PC-3 (cell line): ENCODE measurements at places on chromosomes 3 and 15. TPM values are rescaled to one million over a fixed set of nuclear protein-coding genes. Genes with fewer than 3 reads are reported as not detected.
A peak's percentile ranks its signal among the peaks of the same experiment; 100 is the strongest.

- peak; percentile 69 for DNase-seq
- no peak overlapping the region for H3K4me3 ChIP-seq
- H3K27me3 ChIP-seq: no peaks in the 10 kb centered on the region
- peaks cover 18% of the 10 kb centered on the region for H3K4me1 ChIP-seq
- no peaks in the 10 kb centered on the region for H3K36me3 ChIP-seq
These were observed 48.5 kb downstream of the ITGA11 start for GRCh38 chr15:68383161-68384074.

Gene ADAMTSL3
- total RNA-seq: 7.9 and 10.9 TPM in 2 replicates

DNA sequence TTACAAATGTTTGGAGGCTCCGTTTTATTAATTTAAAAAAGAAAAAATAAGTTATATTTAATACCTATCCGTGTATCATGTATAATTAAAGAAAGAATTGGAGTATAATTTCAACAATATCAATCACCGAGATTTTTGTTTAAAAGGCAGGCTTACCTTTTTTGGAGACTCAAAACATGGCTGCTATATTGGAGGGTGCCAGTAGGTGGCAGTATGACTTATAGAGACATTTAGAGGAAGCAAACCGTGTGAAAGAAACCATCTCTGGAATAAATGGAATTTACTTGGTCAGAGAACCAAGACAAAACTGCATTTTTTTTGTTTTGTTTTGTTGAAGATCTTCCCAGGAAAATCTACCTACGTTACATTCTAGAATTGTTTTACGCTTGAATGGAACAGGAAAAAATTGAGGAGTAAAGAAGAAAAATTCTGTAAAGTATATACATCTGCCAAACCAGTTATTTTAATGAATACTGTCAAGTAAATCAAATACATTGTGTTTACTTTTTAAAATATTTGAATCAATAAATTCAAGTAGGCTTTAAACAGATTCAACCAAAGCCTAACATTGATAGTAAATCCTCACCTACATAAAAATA lies 802.6 kb upstream of the ALCAM start:
- H3K27me3 ChIP-seq: no peaks in the 10 kb centered on the region
- no peak overlapping the region for H3K4me3 ChIP-seq
- peak; percentile 92 for DNase-seq
- H3K36me3 ChIP-seq: no peaks in the 10 kb centered on the region

Gene RHCG
- not detected in 2 replicates for total RNA-seq

- H3K4me3 ChIP-seq: no peak overlapping the region
- no peak overlapping the region for H3K27ac ChIP-seq
- H3K4me1 ChIP-seq: no peaks in the 10 kb centered on the region
- H3K36me3 ChIP-seq: 0 out of 2 replicates have a peak, but pooled peaks cover 4% of the 10 kb centered on the region
- no peaks in the 10 kb centered on the region for H3K27me3 ChIP-seq
These were observed 34.0 kb downstream of the ARIH2 start for GRCh38 chr3:48952510-48953118.

Gene GABRA5
- not detected in 2 replicates for total RNA-seq

GRCh38 chr3:4711680-4711992 lies 218.5 kb downstream of the ITPR1 start:
- H3K4me1 ChIP-seq: peaks cover 24% of the 10 kb centered on the region
- no peaks in the 10 kb centered on the region for H3K27me3 ChIP-seq
- H3K27ac ChIP-seq: peak overlapping the region; percentile 18
- DNase-seq: no peak
- H3K4me3 ChIP-seq: no peak overlapping the region
- H3K36me3 ChIP-seq: no peaks in the 10 kb centered on the region

GRCh38 chr3:52086976-52087663 lies 30.7 kb upstream of the DUSP7 start:
- no peak overlapping the region for H3K27ac ChIP-seq
- no peaks in the 10 kb centered on the region; the same call in 1 of the 2 replicates for H3K36me3 ChIP-seq
- H3K4me3 ChIP-seq: no peak overlapping the region
- H3K27me3 ChIP-seq: no peaks in the 10 kb centered on the region

DNA sequence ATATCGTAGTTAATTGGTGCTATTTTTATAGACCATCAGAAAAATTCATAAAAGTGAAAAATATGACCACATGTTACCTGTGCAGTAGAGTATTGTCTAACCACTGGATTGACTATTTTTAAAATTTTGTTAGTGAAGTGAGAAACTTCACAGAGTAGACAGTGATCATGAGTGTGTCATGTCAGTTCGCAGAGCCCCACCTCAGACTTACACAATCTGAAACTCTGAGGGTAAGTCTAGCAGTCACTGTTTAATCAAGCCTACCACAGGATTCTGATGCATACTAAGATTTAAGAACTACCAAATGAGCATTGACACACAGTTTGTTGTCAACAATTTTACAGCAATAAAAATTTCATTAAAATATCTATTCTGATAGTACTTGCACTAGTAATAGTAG lies 552.9 kb upstream of the SUCLG2 start:
- no peak overlapping the region for H3K27ac ChIP-seq
- H3K36me3 ChIP-seq: no peaks in the 10 kb centered on the region
- H3K4me1 ChIP-seq: no peaks in the 10 kb centered on the region
- no peak overlapping the region for H3K4me3 ChIP-seq

DNA sequence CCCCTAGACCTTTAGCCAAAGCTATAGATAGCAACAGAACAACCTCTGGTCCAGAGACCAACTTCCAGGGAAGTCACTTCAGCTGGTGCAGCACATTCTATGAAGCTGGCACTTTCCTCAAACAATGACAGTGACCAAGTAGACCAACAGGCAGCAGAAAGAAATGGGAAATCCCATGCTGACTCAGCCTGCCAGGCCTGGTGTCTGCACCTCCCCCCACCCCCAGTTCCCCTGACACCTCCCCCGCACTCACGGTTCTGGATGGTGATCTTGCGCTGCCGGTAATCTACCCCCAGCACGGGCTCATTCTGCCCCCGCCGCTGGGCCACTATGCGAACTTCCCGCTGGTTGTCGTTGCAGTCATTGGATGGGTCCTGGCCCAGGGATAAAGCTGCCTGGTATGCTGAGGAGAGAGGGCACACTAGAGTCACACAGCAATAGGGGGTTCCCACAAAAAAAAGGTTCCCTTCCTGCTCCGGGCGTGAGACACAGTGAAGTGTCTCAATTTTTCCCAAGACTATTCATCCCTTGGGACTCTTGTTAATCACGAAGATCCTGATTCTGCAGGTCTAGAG lies 17.0 kb downstream of the ILDR1 start:
- H3K4me3 ChIP-seq: no peak overlapping the region
- H3K27ac ChIP-seq: no peak overlapping the region
- no peaks in the 10 kb centered on the region for H3K36me3 ChIP-seq
- peak; percentile 20 for DNase-seq
- H3K4me1 ChIP-seq: peaks cover 34% of the 10 kb centered on the region
- no peaks in the 10 kb centered on the region for H3K27me3 ChIP-seq

GRCh38 chr15:63449731-63450130 lies 54.7 kb upstream of the USP3 start:
- peaks cover 7% of the 10 kb centered on the region for H3K4me1 ChIP-seq
- DNase-seq: peak; percentile 46
- no peak overlapping the region for H3K4me3 ChIP-seq
- no peak overlapping the region for H3K27ac ChIP-seq
- no peaks in the 10 kb centered on the region for H3K36me3 ChIP-seq
- no peaks in the 10 kb centered on the region for H3K27me3 ChIP-seq

- H3K4me3 ChIP-seq: no peak overlapping the region
- H3K27ac ChIP-seq: no peak overlapping the region
- peaks cover 5% of the 10 kb centered on the region; the same call in 1 of the 2 replicates for H3K36me3 ChIP-seq
- DNase-seq: no peak
These were observed 23.5 kb downstream of the ANP32A start for GRCh38 chr15:68797191-68797590.

- no peak for DNase-seq
- H3K4me1 ChIP-seq: no peaks in the 10 kb centered on the region
- no peak overlapping the region for H3K4me3 ChIP-seq
- no peaks in the 10 kb centered on the region for H3K27me3 ChIP-seq
- no peak overlapping the region for H3K27ac ChIP-seq
These were observed 397.1 kb downstream of the TIGIT start for GRCh38 chr3:114690911-114691310.

DNA sequence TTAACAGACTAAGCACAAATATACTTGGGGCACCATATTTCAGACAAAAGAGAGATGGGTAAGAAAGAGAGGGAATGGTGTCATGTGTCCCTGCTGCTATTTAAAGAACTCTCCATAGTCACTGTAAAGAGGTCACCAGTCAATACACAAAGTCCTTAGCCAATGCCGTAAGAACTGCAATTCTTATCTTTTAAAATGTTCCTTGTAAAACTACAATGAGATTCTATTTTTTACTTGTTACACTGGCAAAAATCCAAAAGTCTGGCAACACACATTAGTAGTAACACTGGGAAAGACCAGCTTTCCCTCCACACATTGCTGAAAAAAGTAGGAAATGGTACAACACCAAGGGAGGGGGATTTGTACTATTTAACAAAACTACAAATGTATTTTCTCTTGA lies 189.4 kb downstream of the TBC1D5 start:
- DNase-seq: no peak
- no peaks in the 10 kb centered on the region for H3K27me3 ChIP-seq
- H3K27ac ChIP-seq: no peak overlapping the region
- H3K4me1 ChIP-seq: no peaks in the 10 kb centered on the region
- no peak overlapping the region for H3K4me3 ChIP-seq

GRCh38 chr3:8301977-8302735 lies 199.5 kb upstream of the LMCD1 start:
- no peaks in the 10 kb centered on the region for H3K27me3 ChIP-seq
- H3K27ac ChIP-seq: no peak overlapping the region
- DNase-seq: peak; percentile 69

- no peaks in the 10 kb centered on the region for H3K27me3 ChIP-seq
- H3K4me3 ChIP-seq: no peak overlapping the region
- DNase-seq: no peak
These were observed 386.5 kb upstream of the PROK2 start for GRCh38 chr3:72171463-72171881.

DNA sequence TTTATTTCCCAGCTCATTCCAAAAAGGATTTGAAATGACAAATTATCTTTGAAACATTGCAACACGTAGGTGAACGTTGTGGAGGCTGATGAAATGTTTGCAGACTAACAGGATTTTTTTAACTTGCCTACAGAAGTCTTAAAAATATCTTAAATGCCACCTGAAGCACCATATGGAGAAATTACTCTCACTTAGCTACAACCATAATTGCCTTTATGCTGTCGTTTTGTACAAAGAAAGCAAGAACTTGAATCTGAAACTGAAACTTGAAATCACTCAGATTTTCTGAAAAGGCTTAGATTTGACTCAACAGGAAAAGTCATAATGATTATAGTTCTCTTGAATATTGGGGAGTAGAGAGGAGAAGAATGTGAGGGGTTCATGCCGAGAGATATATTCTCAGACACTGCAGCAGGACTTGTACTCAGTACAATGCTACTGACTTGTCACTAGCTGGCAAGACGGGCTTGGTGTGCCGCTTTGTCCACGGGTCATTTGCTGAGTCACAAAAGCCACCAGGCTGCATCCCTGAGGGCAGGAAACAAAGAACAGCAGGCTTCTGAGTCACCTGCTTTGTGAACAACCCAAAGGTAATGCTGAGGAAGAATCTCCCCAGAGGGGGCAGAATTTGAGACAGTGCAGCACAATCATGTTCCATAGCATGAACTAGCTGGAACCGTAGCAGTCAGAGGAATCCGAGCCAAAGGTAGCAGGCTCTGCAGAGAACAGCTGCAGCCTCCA lies 7.1 kb upstream of the FMN1 start:
- DNase-seq: peak; percentile 98
- peak overlapping the region; percentile 60 for H3K4me3 ChIP-seq
- H3K27ac ChIP-seq: peak overlapping the region; percentile 27; the same call in 1 of the 2 replicates
- H3K36me3 ChIP-seq: no peaks in the 10 kb centered on the region
- H3K4me1 ChIP-seq: peaks cover 28% of the 10 kb centered on the region
- no peaks in the 10 kb centered on the region for H3K27me3 ChIP-seq

GRCh38 chr15:69666441-69666882 lies 213.8 kb downstream of the RPLP1 start:
- no peak overlapping the region for H3K4me3 ChIP-seq
- H3K27me3 ChIP-seq: no peaks in the 10 kb centered on the region

Gene MITF
- 2.8 and 7.6 TPM in 2 replicates for total RNA-seq

GRCh38 chr3:20395692-20396091 lies 209.7 kb upstream of the SGO1 start:
- no peaks in the 10 kb centered on the region for H3K4me1 ChIP-seq
- no peak overlapping the region for H3K4me3 ChIP-seq
- no peak overlapping the region for H3K27ac ChIP-seq
- H3K27me3 ChIP-seq: no peaks in the 10 kb centered on the region

GRCh38 chr15:66860844-66861243 lies 158.8 kb downstream of the SMAD6 start:
- H3K4me1 ChIP-seq: peaks cover 18% of the 10 kb centered on the region
- H3K27ac ChIP-seq: no peak overlapping the region
- DNase-seq: no peak

DNA sequence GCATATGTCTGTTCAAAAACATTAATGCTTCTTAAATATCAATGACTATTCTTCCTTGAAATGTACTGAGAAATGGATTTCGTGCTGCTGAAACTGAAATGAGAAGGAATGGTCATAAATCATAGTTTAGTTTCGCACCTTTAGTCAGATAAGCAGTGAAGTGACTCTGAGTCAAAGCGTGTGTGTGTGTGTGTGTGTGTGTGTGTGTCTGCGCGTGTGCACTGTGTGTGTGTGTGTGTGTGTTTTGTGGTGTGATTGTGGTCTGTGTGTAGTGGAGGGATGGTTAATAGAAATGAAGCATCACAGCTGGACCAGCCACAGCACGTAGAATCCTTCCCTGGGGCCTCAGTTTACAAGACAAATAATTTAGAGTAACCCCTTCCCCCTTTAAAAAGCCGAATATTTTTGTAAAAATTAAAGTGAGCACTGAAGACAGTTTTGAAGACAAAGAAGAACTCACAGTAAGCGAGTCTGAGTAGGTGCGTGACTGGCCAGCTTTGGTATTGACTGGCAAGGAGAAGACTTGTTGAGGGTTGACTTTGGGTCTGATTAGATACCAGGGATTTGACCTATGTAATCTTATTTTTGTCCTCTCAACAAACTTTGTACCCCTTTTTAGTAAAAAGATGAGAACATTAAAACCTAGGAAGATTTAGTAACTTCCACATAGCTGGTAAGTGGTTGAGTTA lies 202.0 kb upstream of the IL12A start:
- H3K4me3 ChIP-seq: peak overlapping the region; percentile 45
- H3K27ac ChIP-seq: peak overlapping the region; percentile 80
- H3K36me3 ChIP-seq: no peaks in the 10 kb centered on the region

Gene KCNAB1
- total RNA-seq: not detected in 2 replicates

Gene CTXN2
- total RNA-seq: not detected in 2 replicates

- peaks cover 17% of the 10 kb centered on the region for H3K36me3 ChIP-seq
- no peak overlapping the region for H3K27ac ChIP-seq
- H3K4me3 ChIP-seq: no peak overlapping the region
- no peak for DNase-seq
These were observed 64.0 kb downstream of the FLNB start for GRCh38 chr3:58072052-58072762.

DNA sequence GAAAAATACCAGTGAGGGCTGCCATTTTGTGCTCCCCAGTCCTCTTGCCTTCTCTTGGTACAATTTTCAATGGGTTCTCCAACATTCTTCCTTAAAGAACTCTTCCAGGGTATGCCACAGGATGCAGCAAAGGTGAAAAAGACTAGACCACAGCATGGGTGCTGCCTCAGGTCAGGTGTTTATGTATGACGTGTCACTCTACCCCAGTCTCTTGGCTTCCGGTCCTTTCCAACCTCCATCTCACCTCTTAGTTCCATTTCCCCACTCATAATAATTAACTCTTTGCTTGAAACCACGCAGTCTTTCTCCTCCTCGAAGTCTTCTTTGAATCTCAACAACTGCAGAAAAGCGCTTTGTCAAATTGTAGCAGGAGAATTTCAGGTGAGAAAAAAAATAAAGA lies 104.7 kb upstream of the TBC1D5 start:
- H3K4me1 ChIP-seq: no peaks in the 10 kb centered on the region; the same call in 1 of the 2 replicates
- H3K27me3 ChIP-seq: no peaks in the 10 kb centered on the region
- no peak overlapping the region for H3K4me3 ChIP-seq

Gene DUOX1
- 0.29 TPM in 1 of 2 replicates, not detected in the other for total RNA-seq

Gene ACAD9
- 38.2 and 38.6 TPM in 2 replicates for total RNA-seq
